Muscle of back (tissue), 13 donors: ENCODE measurements at places on chromosomes 4 and X. TPM values are rescaled to one million over a fixed set of nuclear protein-coding genes. Genes with fewer than 3 reads are reported as not detected.

DNA sequence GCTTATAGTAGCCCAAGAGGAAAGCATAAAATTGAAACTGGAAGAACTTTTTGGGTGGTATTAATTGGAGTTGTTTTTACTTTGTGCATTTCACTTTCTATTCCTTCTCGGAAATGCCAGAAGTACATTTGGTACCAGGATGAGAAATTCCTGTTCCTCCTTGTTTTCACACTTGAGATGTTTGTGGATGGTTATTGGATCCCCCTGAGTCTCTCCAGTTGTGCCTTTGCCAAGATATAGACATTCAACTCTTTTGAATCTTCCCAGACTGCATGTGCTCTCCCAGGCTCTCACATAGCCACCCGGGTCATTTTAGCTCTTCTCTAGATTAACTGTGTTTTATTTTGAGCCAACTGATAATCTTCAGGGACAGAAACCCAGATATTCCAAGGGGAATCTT lies 120.5 kb downstream of the AFF1 start:
- no peak for DNase-seq

DNA sequence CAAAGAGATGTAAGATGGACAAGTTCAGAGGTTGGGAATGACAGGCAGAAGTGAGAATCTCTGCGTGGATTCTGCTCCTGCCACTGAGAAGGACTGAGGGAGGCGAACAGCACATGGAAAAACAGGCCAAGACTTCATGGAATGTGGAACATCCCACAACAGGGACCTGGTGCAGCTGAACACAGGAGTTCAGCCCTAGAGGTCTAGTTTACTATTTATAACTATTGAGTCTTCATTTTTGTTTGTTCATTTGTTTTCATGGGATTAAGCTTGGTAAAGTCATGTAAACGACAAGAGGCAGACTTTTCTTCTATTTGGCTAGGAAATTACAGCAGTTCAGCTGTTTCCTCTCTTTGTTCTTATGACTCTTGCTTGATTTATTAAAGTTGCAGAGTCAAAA lies 234.5 kb downstream of the MAML3 start:
- peak; percentile 70 for DNase-seq

IQSEC2 gene
- 17.6 TPM for polyA plus RNA-seq

DNA sequence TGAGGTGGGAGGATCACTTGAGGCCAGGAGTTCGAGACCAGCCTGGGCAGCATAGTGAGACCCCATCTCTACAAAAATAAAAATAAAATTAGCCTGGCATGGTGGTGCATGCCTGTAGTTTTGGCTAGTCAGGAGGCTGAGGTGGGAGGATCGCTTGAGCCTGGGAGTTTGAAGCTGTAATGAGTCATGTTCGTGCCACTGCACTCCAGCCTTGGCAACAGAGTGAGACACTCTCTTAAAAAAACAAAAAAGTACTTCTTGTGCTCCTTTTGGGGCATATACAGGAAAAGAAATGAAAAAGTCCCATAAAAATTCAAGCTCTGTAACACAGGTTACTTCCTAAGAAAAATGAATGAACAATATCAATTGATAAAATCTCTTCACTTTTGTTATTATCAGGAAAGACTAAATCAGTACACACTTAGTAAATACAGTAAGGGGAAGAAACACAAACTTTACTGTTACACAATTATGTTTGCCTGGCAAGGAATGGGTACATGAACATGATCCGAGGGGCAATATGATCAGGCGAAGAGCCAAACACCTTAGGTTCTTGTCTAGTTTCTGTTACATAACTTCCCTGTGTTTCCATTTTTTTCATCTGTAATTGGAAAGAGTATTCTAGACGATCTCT lies 46.9 kb downstream of the CCDC158 start:
- no peak for DNase-seq

DNA sequence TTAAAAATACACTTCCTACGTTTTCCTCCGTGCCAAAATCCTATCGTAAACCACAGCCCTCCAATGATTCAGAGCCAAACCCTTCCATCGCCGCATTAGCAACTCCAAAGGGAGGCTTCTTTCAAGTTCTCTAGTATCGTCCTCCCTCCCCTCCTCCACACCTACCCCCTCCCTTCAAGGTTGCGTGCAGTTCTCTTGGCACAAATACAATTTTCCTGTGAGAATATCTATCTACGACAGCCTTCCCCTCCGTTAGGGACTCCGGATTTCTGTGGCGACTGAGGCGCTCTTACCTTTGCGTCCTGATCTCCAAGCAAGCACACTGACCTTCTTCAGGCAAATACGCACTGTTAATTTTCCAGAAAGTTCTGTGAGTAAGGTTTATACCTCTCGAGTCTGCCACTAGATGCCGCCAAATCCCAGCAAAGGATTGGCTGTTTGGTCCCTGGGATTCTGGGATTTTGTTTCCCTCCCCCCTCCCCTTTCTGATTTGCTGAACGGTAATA lies 1.2 kb upstream of the MORF4L2 start:
- DNase-seq: peak; percentile 82

GNRHR gene
- polyA plus RNA-seq: 0.56 TPM

GRCh38 chrX:129953334-129953648 lies 29.1 kb upstream of the BCORL1 start:
- no peak for DNase-seq

TAF7L gene
- 0.19 TPM for polyA plus RNA-seq

CT45A3 gene
- polyA plus RNA-seq: 1.1 TPM

HPGD gene
- 8.2 TPM for polyA plus RNA-seq
